ENCODE measurements at places on chromosomes 3 and 15.
A peak's percentile ranks its signal among the peaks of the same experiment; 100 is the strongest.

DNA sequence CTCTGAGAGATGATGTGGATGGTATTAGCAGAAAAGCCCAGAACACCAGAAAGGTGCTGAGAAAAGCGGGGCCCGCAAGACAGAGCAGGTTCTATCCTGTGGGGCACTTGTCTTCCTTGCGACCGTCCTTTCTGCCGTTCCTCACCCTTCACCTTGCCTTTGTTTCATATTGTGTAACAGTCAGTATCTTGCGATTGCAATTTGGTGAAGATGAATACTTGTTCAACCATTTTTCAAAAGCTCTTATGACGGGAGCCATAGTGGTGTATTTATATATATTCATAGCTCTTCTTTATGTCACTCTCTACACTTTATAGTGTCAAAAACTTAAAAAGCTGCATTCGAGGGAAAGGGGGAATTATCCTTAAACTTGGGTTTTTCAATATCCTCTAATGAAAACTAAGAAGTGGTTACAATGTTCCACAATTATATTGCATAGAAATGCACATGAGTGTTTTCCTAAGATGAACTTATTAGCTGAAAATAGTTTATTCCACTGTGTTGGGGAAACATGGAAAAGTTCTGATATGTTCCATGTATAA lies 797 bp downstream of the MAP3K13 start:
- DNase-seq, result no peak

DNA sequence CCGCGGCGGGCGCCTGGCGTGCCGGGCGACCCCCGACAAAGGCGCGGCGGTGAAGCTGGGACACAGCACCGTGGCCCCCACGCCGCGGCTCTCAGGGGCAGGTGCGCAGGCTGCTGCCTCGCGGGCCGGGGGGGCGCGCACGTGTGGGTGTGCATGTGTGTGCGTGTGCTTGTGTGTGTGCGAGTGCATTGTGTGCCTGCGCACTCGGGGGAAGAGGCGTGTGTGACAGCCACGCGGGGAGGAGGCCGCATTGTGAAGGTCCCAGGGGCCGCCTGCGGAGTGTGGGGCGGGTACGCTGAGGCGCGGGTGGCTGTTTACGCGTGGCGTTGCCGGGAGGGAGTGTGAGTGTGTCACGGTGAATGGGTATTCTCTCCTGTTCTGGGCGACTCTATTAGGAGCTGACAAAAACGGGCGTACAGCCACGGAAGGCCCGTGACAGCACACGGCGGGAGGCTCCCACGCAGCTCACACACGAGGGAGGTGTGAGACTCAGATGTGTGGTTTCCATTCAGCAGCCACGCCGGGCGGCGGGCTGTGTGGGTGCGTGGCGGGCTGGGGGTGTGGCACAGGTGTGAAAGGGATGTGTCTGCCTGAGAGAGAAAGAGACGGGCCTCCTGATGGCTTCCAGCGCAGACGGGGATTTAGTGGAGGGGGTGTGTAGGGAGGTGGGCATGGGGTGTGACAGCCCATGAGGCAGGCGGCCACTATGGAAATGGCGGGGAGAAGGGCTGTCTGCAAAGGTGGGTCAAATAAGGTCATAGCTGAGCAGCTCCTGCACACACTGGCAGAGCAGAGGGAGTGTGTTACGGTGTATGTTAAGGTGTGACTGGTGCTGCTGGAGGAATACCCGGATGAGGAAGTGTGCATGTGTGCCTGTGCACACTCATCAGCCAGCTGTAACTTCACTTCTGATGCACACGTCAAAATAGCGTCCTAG lies 750 bp downstream of the PODXL2 start:
- no peak for DNase-seq

- DNase-seq, result peak; percentile 62
Measured at GRCh38 chr3:11642431-11643191, 1.1 kb downstream of the VGLL4 start.

DNA sequence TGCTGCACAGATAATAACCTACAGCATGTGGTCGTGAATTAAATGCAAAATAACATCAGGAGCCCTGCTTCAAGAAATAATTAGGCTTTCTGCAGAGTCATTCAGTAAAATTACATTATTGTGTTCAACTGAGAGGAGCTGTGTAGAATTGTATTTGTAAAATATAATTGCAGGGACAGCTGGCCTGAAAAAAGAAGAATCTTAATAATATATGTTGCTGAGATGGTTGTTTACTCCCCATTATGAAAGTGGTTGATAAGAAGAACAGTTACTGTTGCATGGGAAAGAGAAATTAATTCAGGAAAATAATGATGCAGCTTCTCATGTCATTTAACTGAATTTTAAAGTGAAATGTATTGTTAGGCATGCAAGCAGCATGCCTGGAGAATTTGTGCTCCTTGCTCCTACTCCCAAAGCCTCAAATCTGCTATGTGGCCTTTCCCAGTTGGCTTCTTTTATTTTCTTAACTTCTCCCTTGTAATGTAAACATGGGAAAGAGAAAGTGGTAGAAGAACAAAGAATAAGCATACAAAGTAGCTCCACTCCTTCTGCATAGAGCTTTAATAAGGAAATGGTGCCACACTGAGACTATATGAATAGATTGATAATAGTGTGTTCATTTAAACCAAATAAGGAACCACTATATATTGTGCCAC lies 100.1 kb downstream of the VGLL3 start:
- no peak for DNase-seq

- DNase-seq, result no peak
Measured at GRCh38 chr15:27095886-27096624, 125.1 kb downstream of the GABRG3 start.

DNA sequence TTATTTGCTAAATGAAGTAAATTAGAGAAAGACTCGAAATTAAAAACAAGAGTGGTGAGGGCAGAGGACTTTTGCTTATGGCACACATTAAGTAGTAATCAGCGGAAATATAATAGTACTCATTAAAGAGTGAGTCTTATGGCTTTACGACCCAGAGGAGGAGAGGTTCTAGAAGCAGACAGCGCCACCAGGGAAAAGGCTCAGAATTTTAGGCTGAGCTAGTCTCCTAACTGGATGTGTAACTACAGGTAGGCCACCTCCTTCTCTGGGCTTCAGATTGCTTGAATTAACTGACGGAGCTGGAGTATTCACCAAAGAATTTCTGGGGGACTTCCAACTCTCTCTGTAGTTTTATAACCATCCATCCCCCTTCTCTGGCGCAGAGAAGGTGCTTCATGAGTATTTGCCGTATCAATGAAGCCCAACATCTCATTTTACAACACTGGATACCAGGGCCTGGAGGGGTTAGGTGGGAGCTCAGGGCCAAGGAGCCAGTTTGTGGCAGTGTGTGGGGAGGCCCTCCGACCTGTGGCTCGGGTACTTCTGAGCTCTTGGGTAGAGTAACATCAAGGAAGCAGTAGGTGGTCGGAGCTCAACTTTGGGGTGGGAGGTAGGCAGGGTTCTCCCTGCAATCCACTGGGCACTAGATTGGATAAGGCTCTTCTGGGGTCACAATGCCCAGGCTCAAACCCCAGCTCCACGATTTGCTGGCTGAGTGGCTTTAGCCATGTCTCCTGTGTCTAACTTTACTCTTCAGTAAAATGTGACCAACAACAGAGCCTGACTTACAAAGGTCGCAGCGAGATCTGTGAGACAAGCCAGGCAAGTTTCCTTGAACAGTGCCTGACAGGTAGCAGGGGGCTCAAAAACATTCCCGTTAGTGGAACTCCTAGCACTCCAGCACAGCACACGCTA lies 1.1 kb downstream of the CHCHD4 start:
- DNase-seq, result peak; percentile 21

GRCh38 chr3:117550766-117551165 lies 841.2 kb downstream of the TUSC7 start:
- no peak for DNase-seq
